Stimulated activated CD4-positive, alpha-beta T cell treated with anti-CD3 and anti-CD28 coated beads, Interleukin-1b, Interleukin-23, amount 100 ng/mL, for 1 hour (primary cell): ENCODE measurements at places on chromosomes 2 and 18.
A peak's percentile ranks its signal among the peaks of the same experiment; 100 is the strongest.

DNA sequence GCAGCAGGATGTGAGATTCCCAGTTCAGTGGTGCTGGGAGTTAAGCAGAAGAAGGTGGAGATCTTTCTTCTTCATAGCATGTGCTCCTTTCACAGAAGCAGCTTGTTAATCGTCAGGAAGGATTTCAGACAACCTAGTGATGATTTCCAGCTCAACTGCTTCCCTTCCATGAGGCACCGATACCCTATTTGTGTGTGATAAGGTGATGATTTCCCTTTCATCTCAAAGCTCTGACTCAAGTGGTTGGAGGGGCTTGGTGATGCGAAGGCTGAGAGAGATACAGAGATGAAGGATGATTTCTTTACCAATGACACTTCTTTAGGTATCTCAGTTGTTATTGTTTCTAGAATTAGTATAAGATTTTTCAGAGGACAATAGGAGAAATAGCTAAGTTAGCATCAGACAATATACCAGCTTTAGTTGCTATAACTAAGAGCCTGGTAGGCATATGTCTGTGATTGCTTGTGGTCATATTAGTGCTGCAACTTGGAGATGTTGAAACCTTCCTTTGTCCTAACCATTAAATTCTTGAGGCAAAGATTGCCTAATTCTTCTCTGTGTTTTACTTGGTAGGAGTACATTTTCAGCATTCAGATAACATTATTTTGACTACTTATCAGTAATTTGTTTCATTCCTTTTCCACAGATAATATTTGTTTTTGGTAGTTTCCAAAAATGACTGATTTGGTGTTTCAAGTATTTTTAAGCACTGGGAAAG, 111.3 kb downstream of the PLCL1 start:
- DNase-seq, result no peak

DNA sequence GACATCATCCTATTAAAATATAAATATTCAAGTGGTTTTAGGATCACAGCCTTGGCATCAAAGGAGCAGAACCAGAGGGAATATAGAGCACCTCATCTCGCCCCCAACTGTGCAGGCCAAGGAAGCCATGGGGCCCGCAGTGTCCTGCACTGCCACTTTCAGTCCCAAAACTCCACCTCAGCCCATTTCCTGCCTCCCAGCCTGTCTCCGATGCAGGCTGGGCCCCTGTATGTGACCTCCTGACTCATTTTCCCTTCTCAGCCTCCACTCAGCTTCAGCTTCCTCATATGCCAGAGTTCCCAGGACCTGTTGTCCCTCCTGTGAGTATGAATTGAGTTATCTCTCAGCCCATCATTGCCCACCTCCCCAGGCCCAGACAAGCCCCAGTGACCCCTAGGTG, 72.9 kb upstream of the GLI2 start:
- no peak for DNase-seq

DNA sequence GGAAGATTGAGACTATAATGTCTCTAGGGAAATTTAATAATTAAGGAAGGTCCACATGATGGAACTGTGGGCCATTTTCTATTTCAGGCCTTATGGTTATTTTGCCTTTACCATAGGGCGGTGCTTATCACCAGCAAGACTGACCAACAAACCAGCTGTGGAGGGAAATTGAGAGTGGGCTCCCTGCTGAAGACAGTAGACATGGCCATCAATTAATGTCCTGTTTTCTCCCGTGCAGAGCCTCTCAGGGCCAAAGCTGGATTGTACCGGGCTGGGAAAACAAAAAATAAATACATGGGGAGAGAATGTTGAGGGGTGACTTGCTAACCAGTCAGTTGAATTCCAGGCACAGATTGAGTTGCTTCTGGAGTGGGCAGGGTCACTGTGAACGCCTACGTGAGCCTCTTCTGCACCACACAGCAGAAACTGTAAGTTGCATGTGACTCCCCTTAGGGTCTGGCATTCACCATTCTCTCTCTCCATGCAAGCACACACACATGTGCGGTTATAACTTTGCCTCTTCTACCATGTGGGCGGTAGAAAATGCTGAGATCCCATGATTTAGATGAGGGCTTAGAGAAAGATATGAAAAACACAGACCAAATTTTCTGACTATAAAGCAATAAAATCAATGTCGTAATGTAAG, 128.5 kb downstream of the COPS8 start:
- no peak for DNase-seq

GRCh38 chr2:64298161-64298560, 153.9 kb upstream of the PELI1 start:
- DNase-seq, result no peak

DNA sequence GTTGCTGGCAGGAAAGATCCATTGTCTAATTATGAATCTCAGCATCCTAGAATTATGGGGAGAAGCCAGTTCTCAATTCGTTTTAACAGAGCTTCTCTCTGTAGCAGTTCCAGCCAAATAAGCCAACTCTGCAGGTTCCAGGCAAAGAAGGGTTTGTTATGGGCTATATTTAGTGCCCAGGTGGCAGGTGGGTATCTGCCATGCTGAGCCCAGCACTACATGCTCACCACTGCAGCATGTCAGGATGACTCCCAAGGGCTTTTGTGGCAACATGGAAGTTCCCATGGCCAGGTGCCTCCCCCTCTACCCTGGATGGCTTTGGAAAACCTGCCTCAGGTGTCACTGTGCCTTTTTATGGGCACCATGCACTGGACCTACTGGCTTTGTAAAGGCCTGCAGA, 137.7 kb upstream of the MSH6 start:
- DNase-seq, result no peak

- no peak for DNase-seq
Observed at GRCh38 chr2:174760845-174761473, 3.3 kb downstream of the CHRNA1 start.

GRCh38 chr2:128372621-128373341, 54.1 kb upstream of the HS6ST1 start:
- no peak for DNase-seq

DNA sequence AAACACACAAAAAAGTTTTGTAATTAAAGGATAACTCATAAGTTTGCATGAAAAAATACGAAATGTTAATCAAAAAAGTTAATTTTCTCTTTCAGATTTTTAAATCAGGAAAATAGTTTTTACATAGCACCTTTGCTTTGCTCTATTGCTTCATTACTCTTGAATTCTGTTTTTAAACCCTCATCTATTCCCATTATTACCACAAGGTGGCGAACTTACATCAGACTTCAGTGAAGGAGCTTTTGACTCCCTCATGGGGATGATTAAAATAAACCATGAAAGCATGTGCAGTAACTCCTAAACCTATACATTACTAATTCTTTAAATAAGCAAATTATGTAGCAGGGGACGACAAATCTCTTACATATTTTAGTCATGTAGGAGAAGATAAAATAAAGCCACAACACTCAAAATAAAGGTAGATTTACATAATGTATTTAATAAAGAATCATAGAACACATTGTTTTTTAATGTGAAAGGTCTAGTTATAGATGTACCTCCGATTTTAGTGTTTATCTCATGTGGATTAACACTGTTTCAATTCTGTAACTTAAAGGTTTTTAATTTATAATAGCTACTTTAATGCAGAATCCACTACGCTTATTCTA, 105.2 kb downstream of the NETO1 start:
- DNase-seq, result no peak

- peak; percentile 66 for DNase-seq
Observed at GRCh38 chr2:230905448-230906421, 19.3 kb downstream of the GPR55 start.

- no peak for DNase-seq
Observed at GRCh38 chr2:169172914-169173313, 103.6 kb downstream of the DHRS9 start.

- DNase-seq, result peak; percentile 65
Observed at GRCh38 chr18:48675352-48675761, 136.5 kb downstream of the CTIF start.

DNA sequence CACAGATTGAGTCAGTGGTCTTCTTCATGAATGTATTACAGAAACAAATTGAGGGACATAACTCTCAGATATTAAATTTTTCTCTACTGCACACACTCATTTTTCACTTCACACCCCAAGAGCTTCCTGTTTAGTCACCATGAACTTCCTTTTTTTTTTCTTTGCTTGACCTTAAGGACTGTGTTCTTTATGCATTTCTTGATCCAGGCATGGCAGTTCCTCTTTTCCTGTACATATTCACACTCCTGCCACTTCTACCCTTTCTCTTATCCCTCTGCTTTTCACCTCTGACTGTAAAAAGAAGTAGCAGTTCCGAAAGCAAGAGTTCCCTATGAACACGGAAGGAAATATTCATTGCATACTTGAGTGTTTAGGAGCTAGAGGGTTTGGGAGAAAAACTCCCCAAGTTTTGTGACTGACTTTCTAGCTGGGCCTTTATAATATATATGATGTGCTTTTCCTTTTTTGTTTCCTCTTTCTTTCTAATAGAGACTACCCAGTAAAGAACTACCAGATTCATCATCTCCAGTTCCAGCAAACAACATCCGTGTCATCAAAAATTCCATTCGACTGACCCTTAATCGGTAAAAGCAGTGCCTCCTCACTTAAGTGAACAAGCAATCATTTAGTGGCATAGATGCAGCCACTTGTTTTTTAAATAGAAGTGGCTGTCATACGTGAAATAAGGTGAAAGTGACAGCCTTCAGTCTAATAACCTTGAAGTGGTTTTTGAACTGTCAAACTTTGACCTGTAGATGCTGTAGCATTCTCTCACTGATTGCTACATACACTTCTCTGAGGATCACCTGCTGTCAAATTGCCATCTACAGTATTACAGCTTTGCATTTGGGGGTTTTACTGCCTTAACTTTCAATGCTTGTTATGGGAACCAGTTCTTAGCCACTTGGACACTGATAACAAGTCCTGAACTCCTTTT, 40.8 kb downstream of the PAPOLG start:
- DNase-seq, result no peak

- no peak for DNase-seq
Observed at GRCh38 chr2:11808016-11808400, 61.6 kb downstream of the LPIN1 start.

- no peak for DNase-seq
Observed at GRCh38 chr18:58541146-58541788, 87.6 kb downstream of the ALPK2 start.

DNA sequence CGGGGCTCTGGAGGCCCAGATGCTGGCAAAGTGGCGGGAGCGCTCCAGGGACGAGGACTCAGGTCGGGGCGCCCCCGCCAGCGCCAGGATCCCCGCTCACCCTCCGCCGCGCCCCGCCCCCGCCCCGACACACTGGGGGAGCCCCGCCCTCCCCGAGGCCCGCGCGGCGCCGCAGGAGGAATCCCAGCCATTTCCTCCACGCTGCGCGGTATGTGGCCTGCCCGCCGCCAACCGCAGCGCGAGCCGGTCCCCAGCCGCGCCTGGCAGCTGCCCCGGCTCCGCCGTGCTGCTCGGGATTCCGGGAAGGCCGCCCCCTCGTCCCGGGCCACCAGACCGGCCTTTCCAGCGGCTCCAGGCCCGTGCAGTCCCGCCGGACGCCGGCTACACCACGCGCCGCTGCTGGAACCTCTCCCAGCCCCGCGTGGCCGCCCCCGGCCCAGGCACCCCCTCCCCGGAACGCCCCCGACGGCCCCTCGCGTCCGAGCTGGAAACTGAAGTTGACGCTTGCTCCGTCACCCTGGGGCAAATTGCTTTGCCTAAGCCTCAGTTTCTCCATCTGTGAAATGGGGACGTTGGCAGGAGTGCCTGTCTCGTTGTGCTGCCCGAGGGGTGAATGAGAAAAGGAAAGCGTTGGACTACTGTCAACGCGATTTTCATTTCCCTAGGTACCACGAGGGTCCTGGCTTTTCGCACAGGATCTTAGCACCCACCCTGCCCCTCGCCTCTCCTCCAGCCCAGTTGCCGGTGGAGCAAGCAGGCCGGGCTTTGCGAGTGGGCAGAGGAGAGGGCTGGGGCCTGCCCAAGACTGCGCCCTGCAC, 53.6 kb downstream of the PKDCC start:
- peak; percentile 32 for DNase-seq

DNA sequence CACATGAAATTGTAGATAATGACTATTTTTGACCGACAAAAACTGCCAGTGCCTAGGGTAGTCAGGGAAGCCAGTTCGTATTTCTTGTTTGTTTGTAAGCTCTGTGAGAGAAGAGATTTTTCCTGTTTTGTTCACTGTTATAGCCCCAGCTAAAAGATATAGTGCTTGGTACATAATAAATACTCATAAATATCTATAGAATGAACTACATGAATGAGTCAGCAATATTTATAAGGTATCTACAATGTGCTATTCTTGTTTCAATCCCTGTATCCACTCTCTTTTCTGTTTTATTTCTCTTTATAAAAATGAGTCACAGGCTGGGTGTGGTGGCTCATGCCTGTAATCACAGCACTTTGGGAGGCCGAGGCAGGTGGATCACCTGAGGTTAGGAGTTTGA, 275.6 kb upstream of the FANCL start:
- DNase-seq, result no peak

- no peak for DNase-seq
Observed at GRCh38 chr2:212994976-212995375, 156.4 kb downstream of the IKZF2 start.

- no peak for DNase-seq
Observed at GRCh38 chr2:161044921-161045320, 115.3 kb upstream of the TANK start.
